ENCODE measurements at places on chromosomes 2 and 18. TPM values are rescaled to one million over a fixed set of nuclear protein-coding genes. Genes with fewer than 3 reads are reported as not detected.
A peak's percentile ranks its signal among the peaks of the same experiment; 100 is the strongest.

DNA sequence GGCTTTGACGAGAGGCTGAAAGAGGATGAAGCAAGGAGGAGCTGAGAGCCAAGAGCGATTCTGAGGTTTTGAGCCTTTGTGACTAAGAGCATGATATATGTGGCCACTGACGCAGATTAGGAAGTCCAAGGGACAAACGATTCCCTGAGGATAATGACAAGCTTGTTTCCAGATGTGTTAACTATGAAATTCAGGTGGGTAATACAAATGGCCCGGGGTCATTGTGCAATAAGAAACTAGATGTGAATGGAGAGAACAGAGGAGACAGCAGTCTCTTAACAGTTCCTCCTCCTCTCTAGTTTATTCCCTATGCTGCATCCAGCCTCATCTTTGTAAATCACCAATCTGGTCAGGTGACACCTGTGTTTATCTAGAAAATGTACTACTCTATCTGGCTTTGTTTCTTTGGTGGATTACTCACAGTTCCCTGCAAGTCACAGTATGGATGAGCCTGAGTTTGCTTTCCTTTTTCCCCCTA lies 84.2 kb downstream of the SOCS6 start:
- H3K4me3 ChIP-seq = no peak overlapping the region
- H3K36me3 ChIP-seq = no peaks in the 10 kb centered on the region
- no peak for DNase-seq
- H3K27ac ChIP-seq = no peak overlapping the region
- no peaks in the 10 kb centered on the region for H3K27me3 ChIP-seq

- H3K36me3 ChIP-seq = no peaks in the 10 kb centered on the region
- no peak overlapping the region for H3K27ac ChIP-seq
- DNase-seq = peak; percentile 63
- H3K4me1 ChIP-seq = no peaks in the 10 kb centered on the region
- H3K4me3 ChIP-seq = no peak overlapping the region
Observed at GRCh38 chr2:95389245-95390119, 13.0 kb upstream of the FAHD2A start.

- no peaks in the 10 kb centered on the region for H3K36me3 ChIP-seq
- no peaks in the 10 kb centered on the region for H3K4me1 ChIP-seq
- H3K27ac ChIP-seq = no peak overlapping the region
- H3K27me3 ChIP-seq = no peaks in the 10 kb centered on the region
- H3K4me3 ChIP-seq = no peak overlapping the region
Observed at GRCh38 chr2:113228351-113228750, 50.4 kb downstream of the PAX8 start.

DNA sequence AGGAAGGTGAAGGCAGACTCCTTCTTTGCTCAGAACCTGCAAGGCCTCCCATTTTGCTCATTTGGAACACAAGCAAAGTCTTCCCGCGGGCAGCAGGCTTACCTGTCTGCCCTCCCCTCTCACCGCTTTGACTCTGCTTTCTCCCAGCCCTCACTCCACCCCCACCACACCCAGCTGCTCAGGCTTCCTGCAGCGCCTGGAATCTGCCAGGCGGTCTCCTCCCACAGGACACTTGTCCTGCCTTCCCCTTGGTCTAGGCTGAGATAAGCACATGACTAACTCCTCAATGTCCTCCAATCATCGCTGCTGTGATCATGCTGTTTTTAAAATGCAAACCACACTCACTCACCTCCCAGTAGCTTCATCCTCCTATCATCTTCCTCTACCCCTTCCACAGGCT lies 430.0 kb downstream of the ZNF516 start:
- no peaks in the 10 kb centered on the region for H3K27me3 ChIP-seq
- no peak overlapping the region for H3K4me3 ChIP-seq
- DNase-seq = no peak
- no peaks in the 10 kb centered on the region for H3K4me1 ChIP-seq

GRCh38 chr2:199364153-199364552 lies 93.6 kb downstream of the SATB2 start:
- no peaks in the 10 kb centered on the region for H3K36me3 ChIP-seq
- H3K27me3 ChIP-seq = no peaks in the 10 kb centered on the region
- no peak overlapping the region for H3K4me3 ChIP-seq
- no peaks in the 10 kb centered on the region for H3K4me1 ChIP-seq

GRCh38 chr2:8633735-8634313 lies 48.0 kb upstream of the ID2 start:
- no peak overlapping the region for H3K27ac ChIP-seq
- no peak for DNase-seq
- H3K4me3 ChIP-seq = no peak overlapping the region
- no peaks in the 10 kb centered on the region for H3K27me3 ChIP-seq
- no peaks in the 10 kb centered on the region for H3K36me3 ChIP-seq
- H3K4me1 ChIP-seq = no peaks in the 10 kb centered on the region

The WDR12 gene
- 15.0 TPM for polyA plus RNA-seq

The CDH2 gene
- 0.15 TPM for polyA plus RNA-seq

The TMEM37 gene
- 10.3 TPM for polyA plus RNA-seq

The SATB2 gene
- 0.80 TPM for polyA plus RNA-seq

Measured in pancreas (tissue), 10 donors.